M059J (cell line): ENCODE measurements at places on chromosomes 1 and 21. TPM values are rescaled to one million over a fixed set of nuclear protein-coding genes. Genes with fewer than 3 reads are reported as not detected.

Gene RNF186
- not detected in 2 replicates for total RNA-seq

Gene DYNLT5
- total RNA-seq, result 5.2 and 7.8 TPM in 2 replicates

Gene B3GALT2
- total RNA-seq, result 0.10 TPM in 1 of 2 replicates, not detected in the other

Gene TINAGL1
- 15.3 and 26.1 TPM in 2 replicates for total RNA-seq

Gene LCE2B
- not detected in 2 replicates for total RNA-seq

- DNase-seq, result peak; percentile 84
These were observed 2.0 kb downstream of the SCMH1 start for GRCh38 chr1:41239988-41240610.

- no peak for DNase-seq
These were observed 4.1 kb upstream of the TAGLN2 start for GRCh38 chr1:159929155-159930051.

GRCh38 chr1:62832276-62832675 lies 48.3 kb downstream of the ATG4C start:
- DNase-seq, result no peak

DNA sequence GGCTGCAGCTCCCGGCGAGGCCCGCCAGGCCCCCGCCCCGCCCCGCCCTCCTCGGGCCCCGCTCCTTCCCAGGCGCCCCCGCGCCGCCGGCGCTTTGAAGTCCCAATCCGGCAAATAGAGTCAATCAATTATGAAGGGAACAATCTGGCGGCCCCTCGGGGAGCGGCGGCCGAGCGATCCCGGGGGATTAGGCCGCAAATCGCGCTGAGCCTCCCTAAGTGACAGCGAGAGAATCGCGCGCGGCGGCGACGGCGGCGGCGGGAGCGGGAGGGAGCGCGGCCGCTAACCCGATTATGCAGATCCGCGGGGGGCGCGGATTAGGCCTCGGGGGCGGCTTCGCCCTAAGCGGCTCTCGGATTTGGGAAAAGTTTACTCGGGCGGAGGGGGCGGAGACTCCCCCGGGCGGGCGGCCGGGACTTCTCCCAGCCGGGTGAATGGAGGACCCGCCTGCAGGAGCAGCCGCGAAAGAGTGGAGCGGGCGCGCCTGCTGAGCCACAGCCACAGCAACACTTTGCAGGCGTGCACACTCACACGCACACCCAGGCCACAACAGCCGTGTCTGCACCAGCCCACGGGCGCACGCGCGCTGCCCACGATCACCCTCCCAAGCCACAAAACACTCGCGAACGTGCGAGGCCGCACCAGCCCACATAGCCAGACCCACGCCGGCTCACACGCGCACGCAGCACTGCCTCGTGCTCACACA lies 23.0 kb upstream of the DMBX1 start:
- DNase-seq, result no peak

- DNase-seq, result peak; percentile 51
These were observed 98.1 kb downstream of the KCTD3 start for GRCh38 chr1:215665215-215665614.

DNA sequence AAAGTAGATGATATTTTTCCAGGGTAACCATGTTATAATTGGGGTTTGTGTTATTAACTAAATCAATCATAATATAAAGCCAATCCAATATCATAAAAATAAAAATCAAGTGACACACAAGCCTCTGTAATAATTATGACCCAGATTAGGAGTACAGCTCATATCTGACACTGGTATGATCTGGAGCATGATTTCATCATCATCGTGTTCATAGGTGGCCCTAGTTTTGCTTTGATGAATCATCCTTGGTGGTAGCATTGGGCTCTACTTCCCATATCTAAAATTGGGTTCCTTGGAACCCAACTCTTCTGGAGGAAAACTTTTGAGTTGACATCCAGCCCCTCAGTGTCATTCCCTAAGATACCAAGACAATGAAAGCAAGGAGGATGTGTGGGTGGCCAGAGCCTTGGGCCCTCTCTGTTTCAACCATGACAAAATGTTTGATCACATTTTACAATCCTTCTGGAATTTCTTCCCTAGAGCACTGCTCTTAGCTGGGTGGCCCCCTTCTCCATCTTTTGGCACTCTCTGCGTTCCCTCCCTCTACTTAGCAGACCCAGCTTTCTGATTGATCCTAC lies 37.0 kb upstream of the ENAH start:
- DNase-seq, result no peak

GRCh38 chr1:18342744-18343143 lies 138.0 kb upstream of the KLHDC7A start:
- no peak for DNase-seq

- peak; percentile 71 for DNase-seq
These were observed 150.0 kb downstream of the CASZ1 start for GRCh38 chr1:10646347-10646861.

GRCh38 chr21:33414068-33414467 lies 10.9 kb downstream of the IFNGR2 start:
- no peak for DNase-seq

- peak; percentile 97 for DNase-seq
These were observed 58.3 kb downstream of the UBE2T start for GRCh38 chr1:202283379-202283844.

DNA sequence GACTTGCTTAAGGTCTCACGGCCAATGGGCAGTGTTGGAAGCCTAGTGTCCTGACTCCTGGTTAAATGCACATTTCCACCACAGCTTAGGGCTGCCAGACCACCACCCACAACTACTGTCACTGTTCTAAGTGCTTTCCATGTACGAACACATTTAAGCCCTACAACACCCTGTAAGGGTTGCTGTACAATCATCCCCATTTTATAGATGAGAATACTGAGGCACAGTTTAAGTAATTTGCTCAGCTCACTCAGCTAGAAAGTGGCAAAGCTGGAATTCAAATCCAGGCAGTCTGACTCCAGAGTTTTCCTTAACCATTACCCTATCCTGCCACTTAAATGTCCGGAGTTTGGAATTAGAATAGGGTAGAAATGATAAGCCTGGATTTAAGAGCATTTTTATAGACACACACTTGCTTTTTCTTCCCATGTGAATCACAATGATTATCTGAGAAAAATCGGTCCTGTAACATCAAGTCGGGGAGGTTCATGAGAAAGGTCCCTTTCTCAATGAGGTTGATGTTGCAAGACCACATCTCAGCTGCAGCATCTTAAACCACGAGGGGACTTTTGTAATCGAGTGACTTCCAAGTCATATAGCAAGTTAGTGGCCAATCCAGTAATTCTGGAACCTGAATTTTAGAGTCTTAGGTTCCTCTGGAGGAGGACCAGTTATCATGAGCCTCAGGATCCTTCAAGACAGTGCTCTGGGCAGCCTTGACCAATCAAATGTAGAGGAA lies 8.6 kb downstream of the E2F2 start:
- no peak for DNase-seq

DNA sequence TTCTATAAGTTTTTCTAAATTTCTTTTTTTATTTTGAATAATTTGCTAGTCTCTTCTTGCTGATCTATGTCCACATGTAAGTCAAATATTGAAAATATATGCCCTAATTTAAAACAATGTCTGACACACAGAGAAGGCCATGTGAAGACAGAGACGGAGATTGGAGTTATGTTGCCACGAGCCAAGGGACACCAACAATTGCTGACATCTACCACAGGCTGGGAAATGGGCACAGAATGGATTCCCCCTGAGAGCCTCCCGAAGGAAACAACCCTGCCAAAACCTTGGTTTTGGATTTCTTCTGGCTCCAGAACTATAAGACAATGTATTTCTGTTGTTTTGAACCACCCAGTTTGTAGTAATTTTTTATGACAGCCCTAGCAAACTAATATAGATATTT lies 485.0 kb upstream of the ZRANB2 start:
- DNase-seq, result no peak

DNA sequence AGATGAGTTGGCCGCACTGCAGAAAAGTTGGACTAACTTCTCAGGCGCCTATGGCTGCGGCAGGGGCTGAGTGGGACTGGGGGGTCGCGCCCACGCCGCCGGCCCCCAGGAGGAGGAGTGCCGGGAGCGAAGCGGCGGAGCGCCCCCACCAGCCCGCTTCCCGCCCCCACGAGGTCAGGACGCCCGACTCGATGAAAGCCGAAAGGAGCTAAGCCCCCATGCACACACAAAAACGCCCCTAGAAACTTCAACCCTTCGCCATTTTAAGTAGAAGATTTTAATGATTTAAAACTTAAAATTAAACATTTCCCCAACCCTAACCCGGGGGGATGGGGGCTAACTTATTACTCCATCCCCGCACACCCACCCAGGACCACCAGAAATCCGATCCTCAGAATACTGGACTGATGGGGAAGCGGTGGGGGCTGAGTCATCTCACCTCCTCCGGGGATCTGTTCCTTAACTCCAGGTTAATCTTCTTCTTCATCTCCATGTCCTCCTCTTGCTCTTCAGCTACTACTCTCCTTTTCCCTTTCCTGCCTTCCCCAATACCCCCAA lies 539 bp downstream of the ANP32E start:
- DNase-seq, result peak; percentile 43

GRCh38 chr1:41811051-41811795 lies 107.5 kb downstream of the HIVEP3 start:
- no peak for DNase-seq

DNA sequence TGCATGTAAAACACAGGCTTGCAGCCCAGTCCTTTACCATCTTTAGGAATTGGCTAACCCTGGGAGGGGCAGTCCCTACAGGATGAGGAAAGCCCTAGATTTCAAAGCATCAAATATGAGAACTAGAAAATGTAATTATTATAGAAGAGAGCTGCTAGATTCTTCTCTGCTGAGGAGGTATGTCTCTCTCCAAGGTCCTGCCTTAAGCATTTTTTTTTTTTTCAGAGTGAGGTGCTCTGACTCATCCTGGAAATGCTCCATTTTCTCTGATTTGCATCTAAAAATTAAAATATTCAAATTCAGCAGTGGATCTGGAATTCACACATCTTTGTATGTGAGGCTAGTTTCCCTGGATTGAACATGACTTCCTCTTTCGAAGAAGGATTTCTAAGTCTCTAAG lies 149.8 kb downstream of the ZNF648 start:
- no peak for DNase-seq

GRCh38 chr1:153652805-153653500 lies 5.5 kb upstream of the SNAPIN start:
- peak; percentile 73 for DNase-seq

- no peak for DNase-seq
These were observed 128.0 kb downstream of the SLC44A5 start for GRCh38 chr1:75482951-75483350.
